ENCODE measurements at places on chromosomes 12 and 14.
A peak's percentile ranks its signal among the peaks of the same experiment; 100 is the strongest.

DNA sequence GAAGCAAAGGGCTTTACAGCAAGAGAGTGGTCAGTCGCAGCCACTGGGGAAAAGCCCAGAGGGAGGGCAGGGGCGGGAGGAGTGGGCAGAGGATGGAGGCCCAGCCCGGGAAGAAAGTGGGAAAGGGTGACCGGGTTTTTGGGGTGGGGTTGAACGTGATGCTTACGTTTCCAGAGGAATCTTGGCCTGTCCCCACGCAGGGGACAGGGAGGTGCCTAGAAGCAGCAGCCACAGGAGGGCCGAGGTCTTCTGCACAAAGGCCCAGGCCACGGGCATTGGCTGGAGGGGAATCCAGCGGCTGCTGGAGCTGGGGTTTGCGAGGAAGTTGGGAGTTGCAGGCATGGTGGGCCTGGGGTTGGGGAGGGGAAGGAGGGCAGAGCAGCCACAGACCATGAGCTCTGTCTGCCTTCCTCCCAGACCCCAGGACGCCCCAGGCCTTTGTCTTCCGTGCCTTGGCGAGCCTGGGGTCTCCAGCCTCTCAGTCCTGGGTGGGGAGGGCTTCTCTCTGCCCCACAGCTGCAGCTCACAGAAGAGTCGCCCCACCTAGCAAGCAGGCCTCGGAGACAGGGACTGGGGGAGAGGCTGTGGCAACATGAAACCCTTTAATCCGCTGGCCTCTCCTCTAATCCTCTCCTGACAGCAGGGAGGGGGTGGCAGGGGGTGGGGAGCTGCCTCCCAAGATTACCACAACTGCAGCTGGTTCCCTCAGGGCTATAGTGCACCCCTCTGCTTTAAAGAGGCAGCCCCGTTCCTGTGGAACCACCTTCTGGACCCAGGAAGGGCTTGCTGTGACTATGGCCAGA, at the start of gene CACNA2D4:
Gene CACNA2D4 (minus strand): TSS at position 572 of the 803 bp plus-strand sequence. CDS start 179 bp downstream, at position 393.
- no peak for DNase-seq

- no peak for DNase-seq
Observed at GRCh38 chr14:89248411-89249064, 168.5 kb downstream of the FOXN3 start.

GRCh38 chr12:116076399-116076798, 201.1 kb downstream of the MED13L start:
- DNase-seq: no peak

- DNase-seq: peak; percentile 84
Observed at GRCh38 chr12:52023182-52023975, 16.6 kb downstream of the TAMALIN start.

DNA sequence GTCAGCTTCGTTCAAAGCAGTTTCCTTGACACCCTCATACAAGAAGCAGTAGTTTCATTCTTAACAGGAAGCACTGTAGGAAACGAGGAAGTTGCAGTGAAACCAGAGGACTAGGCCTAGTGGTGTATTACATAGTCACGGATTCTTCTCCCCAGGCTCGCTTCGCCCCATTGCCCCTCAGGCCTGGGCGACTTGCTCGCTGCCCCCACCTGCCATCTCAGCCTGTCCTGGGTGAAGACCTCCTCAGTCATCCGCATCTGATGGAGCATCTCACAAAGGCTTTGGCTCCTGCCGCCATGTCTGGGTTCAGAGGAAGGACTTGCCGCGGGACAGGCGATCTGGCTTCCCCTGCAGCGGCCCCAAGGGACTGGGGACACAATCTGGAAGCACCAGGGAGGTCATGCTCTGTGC, 93.5 kb downstream of the LMNTD1 start:
- no peak for DNase-seq

- no peak for DNase-seq
Observed at GRCh38 chr14:77730976-77731497, 23.1 kb downstream of the SLIRP start.

DNA sequence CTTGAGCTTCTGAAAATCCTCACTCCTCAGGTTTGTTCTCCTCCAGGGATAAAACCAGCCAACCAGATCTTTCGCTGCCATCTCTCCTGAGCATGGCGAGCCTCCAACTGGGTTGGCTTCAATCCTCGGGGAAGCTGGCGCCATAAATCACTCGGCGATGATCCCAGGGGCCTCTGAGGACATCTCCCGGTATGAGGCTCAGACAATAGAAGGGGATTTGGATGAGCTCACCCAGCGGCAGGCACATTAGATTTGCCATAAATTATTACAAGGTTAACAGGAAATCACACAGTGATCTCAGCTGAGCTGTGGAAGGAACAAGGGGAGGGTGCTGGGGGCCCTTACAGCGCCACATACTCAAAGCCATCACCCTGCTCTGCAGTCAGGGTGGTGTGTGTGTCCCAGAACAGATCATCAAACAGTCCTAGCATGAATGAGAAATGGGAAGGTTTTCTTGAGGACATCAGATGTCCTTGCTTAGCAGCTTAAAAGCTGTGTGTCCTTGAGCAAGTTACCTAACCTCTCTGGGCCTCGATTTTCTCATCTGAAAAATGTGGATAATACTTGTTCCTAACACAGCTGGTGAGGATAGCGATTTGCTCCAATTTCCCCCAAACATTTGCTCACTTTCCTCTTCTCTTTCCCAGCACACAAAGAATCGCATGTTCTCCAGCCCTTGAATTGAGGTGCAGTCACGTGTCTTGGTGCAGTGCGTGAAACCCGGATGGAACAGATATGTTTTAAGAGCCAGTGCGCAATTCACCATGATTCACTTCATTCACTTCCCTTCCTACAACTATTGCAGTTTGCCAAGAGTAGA, 142.8 kb downstream of the SCARB1 start:
- DNase-seq: no peak

GRCh38 chr14:21454843-21455544, 929 bp downstream of the CHD8 start:
- DNase-seq: no peak

GRCh38 chr14:101076451-101077198, 173.1 kb upstream of the RTL1 start:
- no peak for DNase-seq

- no peak for DNase-seq
Observed at GRCh38 chr12:21608196-21608595, 3.5 kb upstream of the GYS2 start.

DNA sequence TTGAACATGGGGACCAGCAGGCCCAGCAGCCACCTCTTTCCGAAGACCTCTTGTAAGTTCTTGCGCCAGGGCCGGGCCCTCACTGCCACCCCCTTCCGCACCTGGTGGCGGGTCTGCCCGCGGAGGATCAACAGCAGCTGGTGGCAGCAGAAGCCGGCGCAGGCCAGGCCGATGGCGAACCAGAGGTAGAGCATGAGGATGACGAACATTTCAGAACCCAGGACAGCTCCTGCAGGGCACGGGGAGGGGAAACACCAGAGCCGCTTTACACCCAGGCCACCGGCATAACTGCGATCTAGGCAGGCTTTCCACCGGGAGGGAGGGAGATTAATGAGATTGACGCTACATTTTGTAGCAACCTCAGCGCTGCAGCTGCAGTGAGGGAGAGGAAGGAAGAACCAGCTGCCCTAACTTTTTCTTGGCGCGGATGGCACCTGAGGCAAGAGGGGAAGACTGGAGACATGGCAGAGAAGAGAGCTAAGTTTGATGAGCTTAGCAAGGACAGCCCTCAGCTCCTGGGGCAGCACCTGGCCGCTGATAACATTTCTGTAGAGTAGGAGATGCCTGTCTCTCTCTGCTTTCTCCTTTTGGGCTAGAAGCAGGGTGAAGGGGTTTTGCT, 7.8 kb downstream of the ZDHHC22 start:
- peak; percentile 18 for DNase-seq

DNA sequence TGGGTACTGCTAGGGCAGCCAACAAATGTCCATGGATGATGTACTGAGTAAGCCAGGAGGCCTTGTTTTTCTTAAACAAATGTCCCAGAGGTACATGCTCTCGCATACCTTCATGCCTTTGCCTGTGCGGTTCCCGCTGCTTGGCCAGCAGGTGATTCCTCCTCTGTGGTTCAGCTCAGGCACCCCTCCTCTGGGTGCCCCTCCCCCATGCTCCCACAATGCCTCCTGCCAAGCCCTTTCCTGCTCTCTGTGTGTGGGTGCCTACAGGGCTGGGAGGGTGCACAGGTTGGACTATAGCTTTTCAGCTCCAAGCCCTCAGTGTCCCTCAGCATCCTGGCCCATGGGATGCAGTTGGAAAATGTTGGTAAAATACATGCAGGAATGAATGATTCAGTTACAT, 23.5 kb downstream of the ASB2 start:
- DNase-seq: no peak

GRCh38 chr12:6948873-6949594, 2.1 kb upstream of the PTPN6 start:
- DNase-seq: no peak

GRCh38 chr12:132618683-132619043, at the start of gene P2RX2:
P2RX2 (plus strand) TSS chr12:132618776; CDS start chr12:132618817, 41 bp downstream.
- DNase-seq: no peak

DNA sequence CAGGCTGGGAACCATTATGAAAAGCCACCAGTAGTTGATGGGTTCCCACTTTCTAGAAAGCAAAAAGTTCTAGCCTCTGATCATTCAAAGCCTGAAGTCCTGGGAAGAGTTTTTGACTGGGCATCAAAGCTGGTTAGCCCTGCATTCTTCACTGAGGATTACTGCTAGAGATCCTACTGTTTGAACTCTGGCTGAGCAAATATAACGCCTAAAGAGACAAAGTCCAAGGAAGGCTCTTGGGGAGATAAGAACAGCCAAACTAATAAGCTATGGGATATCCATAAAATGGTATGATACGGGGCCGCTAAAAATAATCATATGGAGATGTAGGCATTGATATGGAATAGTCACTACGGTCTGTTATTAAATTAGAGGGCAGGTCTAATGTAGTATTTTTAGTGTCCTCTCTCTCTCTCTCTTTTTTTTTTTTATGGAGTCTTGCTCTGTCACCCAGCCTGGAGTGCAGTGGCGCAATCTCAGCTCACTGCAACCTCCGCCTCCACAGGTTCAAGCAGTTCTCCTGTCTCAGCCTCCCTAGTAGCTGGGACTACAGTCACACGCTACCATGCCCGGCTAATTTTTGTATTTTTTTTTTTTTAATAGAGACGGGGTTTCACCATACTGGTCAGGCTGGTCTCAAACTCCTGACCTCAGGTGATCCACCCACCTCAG, 35.5 kb downstream of the PLXNC1 start:
- no peak for DNase-seq

- no peak for DNase-seq
Observed at GRCh38 chr12:53427905-53428594, 4.4 kb downstream of the AMHR2 start.

GRCh38 chr12:130672089-130672820, 43.8 kb downstream of the RIMBP2 start:
- DNase-seq: no peak

DNA sequence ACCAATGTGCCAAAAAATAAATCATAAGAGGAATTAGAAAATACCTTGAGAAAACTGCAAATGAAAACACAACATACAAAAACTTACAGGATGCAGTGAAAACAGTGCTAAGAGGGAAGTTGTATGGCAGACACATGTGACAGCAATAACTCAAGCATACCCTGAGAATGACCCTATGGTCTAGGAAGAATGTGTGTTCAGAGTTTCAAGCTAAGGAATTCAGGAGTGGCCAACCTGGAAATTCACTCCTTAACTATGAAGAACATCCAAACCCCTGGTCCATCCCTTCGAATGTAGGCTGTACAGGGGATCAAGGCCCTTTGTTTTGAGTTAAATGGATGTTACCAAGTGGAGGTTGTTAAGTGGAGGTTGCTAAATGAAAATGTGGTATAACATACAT, 16.7 kb upstream of the TTC9 start:
- no peak for DNase-seq

- no peak for DNase-seq
Observed at GRCh38 chr12:38813923-38814322, 91.5 kb downstream of the CPNE8 start.

DNA sequence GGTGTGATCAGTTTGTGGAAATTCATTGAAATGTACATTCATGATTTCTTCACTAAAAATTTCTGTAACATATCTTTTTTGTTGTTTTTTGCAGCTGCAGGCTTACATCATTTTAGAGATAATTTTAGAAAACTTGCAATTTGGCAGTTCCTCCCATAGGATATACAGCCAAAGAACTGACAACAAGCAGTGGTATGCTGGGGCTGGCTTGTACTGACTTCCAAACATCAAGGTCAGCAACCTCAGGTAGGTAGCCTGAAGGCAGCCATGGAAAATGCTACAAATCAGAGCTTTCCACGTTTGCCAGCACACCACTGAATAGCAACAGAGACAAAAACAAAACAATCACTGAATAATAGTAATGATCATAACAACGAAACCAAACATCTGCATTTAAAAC, 21.2 kb downstream of the TRIM9 start:
- no peak for DNase-seq

DNA sequence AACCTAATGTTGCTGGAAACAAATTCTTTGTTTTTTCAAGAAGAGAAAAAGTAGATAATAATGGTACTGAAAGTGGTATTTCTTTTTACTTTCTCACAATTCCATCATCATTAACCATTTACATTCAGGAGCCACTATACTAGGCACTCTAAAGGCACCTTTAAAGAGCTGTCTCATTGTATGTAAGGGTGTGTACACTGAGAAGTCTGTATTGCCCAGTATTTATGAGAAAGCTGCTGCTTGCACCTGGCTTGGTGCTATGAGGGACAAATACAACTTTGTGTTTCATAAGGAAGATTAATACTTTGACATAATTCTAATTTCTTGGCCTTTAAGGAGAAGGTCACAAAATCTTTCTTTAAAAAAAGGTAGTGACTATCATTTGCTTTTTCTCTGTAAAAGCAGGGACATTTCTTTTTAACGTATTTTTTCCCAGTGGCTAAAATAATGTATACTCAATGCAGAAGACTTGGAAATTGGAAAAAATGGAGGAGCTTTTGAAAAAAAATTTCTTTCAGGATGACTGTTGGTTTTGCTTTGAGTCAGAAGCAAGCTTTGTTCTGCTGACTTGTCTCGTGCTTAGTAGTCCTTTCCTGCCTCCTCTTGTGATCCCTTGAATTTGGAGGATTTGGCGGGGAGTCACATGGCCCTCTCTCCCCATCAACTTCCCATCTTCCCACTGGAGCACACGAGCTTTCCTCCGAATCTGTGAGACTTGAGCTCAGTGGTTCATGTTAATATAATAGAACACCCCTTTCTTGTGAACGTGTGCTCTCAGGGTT, 50.1 kb downstream of the RASSF3 start:
- no peak for DNase-seq

DNA sequence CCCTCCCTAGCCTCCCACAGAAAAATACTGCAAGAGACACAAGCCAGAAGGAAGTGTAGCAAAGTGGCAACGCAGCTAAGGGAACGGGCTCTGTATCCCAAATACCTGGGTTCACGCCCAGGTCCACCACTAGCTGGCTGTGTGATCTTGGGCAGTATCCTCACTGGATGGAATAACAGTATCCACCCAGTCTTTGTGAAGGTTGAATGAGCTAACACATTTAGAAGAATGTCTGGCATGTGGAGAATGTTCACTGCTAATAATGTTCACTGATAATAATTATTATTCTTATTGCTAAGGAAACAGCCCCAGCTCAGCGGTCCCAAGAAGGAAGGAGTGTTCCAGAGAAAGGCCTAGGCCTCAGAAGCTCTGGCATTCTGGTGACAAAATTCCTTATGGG, 70.9 kb downstream of the VWF start:
- no peak for DNase-seq

- no peak for DNase-seq
Observed at GRCh38 chr12:55906056-55906455, 21.6 kb downstream of the PYM1 start.
